Natural killer cell (primary cell): ENCODE measurements at places on chromosomes 5 and 9. TPM values are rescaled to one million over a fixed set of nuclear protein-coding genes. Genes with fewer than 3 reads are reported as not detected.

PITX1 gene
- total RNA-seq, result not detected

DNA sequence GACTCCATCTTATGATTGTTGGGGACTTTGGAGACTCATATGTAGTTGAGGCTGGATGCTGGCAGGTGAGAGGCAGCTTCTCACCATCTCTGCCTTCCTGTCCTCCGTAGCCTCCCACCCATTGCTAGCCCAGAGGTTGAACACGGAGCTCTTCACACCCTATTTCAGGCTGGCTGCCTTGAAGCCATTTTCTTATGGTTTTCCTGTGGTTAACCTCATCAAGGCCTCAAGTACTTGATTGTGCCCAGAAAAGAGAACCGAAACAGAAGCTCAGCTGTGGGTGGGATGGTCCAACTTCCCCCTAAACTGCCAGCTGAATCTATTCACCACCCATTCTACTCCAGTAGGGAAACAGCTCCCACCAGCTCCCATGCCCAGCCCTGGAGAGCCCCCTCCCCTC is 102.9 kb downstream of the LIFR start:
- peak; percentile 87 for DNase-seq

PAEP gene
- total RNA-seq, result not detected

GRCh38 chr9:131757549-131757948 is 17.7 kb upstream of the RAPGEF1 start:
- DNase-seq, result no peak

DNA sequence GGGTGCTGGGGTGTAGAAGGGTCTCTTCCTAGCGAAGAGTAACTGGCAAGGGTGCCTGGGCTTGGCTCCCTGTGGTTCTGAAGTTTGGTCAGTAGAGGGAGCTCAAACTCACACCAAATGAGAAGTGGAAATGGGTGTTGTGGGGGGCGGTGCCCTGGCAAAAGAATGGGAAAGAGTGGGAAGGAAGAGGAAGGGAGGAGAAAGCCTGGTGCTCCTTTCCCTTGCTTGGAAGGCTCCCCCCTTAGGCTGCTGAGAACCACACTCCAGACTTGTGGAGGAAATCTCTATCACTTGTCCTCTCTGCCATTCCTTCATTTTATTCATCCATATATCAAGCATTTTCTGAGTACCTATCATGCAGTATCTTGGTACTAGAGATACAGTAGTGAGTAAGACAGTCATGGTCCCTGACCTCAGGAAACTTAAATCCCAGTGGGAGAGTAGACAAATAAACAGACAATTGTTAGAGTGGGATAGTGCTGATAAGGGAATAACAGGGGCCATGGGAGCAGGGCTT is 13.0 kb downstream of the SLC4A9 start:
- peak; percentile 68 for DNase-seq
